GM04504 (cell line): ENCODE measurements at places on chromosomes 4 and X.

DNA sequence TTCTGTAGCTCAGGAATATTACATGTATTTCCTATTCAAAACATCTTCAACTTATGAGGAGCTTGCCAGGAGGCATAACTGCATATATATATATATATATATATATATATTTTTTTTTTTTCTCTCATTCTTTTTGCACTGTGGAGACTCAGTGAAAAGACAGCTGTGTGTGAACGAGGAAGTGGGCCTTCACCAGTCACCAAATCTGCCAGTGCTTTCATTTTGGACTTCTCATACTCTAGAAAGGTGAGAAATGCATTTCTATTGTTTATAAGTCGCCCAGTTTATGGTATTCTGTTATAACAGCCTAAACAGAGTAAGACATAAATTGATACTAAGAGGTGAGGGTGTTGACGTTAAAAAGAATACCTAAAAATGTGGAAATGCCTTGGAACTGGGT lies 710.6 kb downstream of the TRAM1L1 start:
- no peak for DNase-seq

DNA sequence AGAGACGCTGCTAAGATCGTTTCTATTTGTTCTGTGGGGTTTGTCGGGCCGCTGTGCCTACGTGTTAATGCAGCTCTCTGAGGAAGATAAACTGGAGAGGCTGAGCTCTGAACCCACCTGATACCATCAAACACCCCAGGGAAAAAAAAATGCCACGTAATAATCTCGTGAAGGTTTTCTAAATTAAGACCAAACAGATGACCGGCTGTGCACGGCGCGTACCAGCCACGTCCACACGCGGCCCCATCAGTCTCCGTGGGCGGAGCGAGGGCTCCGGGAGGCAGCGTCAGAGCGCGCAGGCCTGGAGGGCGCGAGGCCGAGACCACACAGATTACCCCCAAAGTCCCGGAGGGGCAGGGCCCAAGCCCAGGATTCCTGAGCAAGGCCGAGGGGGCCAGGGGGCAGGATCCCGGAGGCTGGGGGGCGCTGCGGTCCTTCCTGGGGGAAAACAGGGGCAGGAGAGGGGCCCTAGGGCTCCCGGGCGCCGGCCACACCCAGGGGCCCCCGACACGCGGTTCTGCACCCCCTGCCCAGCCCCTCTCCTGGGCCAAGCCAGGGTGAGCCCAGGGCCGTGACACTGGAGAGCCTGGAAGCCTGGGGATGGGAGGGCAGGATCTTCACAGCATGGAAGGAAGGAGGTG lies 91.9 kb downstream of the FAM53A start:
- DNase-seq: no peak

DNA sequence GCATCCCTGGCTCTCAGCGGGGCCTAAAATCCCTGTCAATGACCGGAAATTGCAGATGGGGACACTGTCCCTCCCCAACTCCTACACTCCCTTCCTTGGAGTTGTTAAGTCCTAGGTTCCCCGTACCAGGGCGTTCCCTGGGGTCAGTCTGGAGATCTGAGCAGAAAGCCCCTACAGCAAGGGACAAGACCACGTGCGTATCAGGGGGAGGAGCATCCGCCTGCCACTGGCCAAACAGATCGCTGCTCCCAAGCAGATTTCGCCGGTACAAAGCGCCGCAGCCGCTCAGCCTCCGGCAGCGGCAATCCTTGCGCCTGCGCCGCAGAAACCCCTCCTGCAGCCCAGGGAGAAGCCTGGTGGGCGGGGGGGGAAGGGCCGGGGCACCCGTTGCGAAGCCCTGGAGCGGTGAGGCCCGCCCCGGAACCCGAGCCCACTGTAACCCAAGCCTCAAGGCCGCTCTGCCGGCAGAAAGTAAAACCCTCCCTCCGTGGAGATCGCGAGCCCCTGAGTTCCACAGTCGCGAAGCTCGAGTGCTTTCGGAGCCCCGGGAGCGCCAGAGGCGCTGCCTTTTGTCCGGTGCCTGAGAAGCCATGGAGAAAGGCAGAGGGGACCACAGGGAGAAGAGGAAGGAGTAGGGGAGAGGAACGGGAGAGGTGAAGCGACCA lies 2.7 kb downstream of the CRMP1 start:
- no peak for DNase-seq

- DNase-seq: no peak
These were observed 96.8 kb downstream of the PJA1 start for GRCh38 chrX:69068301-69069085.

DNA sequence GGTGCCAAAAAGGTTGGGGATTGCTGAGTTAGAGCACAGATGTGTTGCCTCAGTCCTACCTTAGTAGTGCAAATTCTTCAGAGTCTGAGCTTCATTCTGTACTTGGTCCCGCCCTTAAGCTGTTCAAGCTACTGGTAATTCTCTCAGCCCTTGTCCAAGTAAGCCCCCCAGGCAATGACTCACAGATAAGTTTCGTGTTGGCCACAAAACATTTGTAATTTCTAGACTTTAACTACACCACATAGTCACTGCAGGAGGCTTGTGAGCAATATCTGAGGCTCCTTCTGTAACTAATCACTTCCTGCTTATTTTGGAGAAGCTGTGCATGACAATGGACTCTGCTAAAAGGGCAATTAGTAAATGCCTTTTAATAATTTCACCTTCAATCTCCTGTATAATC lies 1420.5 kb downstream of the PCDH7 start:
- peak; percentile 73 for DNase-seq

DNA sequence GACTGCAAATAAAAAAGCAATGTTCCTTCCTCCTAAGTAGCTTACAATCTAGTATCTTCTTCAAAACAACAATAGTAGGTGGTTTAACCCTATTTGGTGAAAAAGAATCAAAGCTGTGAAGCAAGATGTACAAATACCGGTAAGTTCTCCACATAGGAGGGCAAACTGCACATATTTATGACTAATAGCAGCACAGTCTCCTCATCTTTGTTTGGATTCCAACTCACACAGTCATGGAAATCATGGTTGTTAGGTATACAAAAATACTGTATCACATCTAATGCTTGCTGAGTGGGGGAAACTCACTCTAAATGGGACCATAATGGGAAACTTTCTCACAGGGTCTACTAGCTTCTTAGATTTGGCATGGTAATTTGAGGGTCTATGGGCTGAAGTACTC lies 597.2 kb downstream of the INPP4B start:
- peak; percentile 28 for DNase-seq

DNA sequence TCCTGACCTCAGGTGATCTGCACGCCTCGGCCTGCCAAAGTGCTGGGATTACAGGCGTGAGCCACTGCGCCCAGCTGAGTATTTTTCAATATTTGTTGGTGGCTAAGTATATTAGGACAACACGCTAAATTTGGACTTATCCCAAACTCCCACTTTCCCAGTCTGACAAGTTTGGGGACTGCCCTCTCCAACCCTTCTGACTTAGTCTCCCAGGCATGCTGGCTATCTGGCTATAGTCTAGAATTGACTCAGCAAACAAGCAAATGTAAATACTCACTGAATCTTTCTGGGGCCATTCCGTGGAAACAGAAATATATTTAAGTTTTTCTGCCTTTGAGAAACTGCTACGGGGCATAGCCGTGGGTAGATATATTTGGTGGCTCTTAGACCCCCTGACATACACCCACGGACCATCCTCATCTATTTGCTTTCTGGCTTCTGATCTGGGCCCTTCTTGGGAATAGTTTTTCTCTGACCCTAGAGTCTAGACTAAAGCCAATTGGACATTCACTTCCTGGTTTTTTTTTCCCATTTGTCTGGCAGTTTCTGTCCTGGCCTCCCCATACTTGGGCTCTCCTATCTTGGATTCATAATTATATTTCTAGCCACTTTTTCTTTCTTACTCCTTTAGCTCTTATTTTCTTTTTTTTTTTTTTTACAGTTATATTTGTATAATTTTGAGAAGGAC lies 11.3 kb upstream of the DOCK11 start:
- no peak for DNase-seq

DNA sequence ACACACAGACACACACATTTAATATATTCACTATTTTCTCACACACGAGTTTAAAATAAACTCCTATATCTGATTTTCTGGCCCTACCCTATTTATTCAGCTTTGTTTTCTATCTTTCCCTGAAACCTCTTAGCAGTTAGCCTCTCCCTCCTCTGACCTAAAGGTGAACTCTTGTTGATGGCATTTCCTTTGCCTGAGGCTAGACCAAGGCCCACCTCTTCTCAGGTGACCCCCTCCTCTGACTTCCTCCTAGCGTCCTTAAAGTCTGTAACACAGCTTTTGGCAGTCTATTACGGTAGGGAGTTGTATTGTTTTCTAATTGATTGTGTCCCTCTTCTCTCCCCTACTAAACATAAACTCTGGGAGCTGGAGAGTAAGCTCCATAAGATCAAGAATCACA lies 1.7 kb upstream of the SRPX2 start:
- no peak for DNase-seq
